Endodermal cell (in vitro differentiated cells): ENCODE measurements at places on chromosomes 7 and 10. TPM values are rescaled to one million over a fixed set of nuclear protein-coding genes. Genes with fewer than 3 reads are reported as not detected.

RBM20 gene
- total RNA-seq, result 5.2 and 6.2 TPM in 2 replicates

EPHB6 gene
- 26.3 to 33.2 TPM (median 28.0 TPM) in 3 replicates for total RNA-seq

SH2D4B gene
- 0.12 to 0.13 TPM in 2 of 3 replicates, not detected in the other for total RNA-seq

GPER1 gene
- total RNA-seq, result 0.23 to 0.54 TPM (median 0.51 TPM) in 3 replicates

UPK3B gene
- total RNA-seq, result 1.2 and 1.7 TPM in 2 replicates

FOXI2 gene
- 14.8 and 17.0 TPM in 2 replicates for total RNA-seq

BMPER gene
- total RNA-seq, result 46.3 and 72.2 TPM in 2 replicates

NAT16 gene
- total RNA-seq, result 0.15 to 0.19 TPM in 2 of 3 replicates, not detected in the other

CDK14 gene
- total RNA-seq, result 8.7 and 11.4 TPM in 2 replicates

CHAT gene
- total RNA-seq, result not detected in 3 replicates

CPXM2 gene
- 1.2 to 1.9 TPM (median 1.7 TPM) in 3 replicates for total RNA-seq

THSD7A gene
- total RNA-seq, result 0.73 and 0.86 TPM in 2 replicates

ABI1 gene
- 38.7 and 42.2 TPM in 2 replicates for total RNA-seq

ZNF365 gene
- total RNA-seq, result 0.07 and 0.31 TPM in 2 replicates

TRIM73 gene
- total RNA-seq, result 2.1 to 5.8 TPM (median 5.6 TPM) in 3 replicates

ACSM6 gene
- not detected in 3 replicates for total RNA-seq
